ENCODE measurements at places on chromosomes 16 and 17.

DNA sequence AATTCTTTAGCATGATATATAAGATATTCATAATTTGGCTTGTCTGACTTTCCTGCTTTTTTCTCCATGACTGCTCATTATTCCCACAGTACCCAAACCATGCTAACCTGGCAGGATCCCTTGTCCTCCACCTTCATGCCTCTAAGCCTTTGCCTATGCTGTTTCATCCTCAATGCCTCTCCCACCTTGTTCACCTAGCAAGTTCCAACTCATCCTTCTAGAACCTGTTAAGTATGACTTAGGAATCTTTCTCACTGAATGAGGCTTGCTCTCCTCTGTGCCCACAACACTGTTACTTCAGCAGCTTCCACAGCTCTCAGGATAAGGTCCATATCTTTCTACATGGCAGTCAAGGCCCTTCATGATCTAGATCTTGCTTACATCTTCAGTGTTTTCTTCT lies 34.0 kb downstream of the CA10 start:
- DNase-seq: no peak

DNA sequence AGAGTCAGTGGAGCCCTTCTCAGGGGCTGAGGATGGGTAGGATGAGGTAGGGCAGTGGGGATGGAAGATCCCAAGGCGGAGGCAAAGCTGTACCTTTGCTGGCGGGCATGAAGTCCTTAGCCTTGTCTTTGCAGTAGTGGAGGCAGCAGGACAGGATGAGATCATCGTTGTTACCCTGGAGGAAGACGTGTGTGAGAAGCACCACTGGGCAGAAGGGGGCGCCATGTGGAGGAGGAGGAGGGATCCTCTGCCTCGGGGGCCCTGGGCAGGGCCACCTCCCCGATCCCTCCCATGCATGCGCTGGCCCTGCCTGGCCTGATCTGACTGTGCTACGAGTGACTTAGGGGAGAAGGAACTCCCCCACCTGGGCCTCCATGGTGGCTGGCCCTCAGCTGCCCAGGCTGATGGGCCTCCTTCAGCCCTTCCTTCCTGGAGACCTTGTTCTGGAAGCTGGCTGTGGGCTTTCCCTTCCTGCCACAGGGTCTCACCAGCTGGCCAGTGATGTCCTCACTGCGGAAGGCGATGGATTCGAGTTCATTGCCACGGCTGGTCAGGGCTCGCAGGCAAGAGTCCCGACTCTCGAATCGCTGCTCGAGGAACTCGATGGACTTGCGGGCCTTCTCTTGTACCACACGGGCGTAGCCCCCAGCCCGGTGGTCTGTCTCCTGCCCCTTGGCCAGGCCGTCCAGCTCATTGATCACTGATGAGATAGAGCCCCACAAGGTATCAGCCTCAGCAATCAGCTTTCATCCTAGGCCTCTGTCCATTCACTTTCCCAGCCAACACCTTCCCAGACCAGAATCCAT lies 10.3 kb downstream of the HIC1 start:
- peak; percentile 21 for DNase-seq

- no peak for DNase-seq
Observed at GRCh38 chr17:61496174-61496956, 44.1 kb downstream of the TBX4 start.

DNA sequence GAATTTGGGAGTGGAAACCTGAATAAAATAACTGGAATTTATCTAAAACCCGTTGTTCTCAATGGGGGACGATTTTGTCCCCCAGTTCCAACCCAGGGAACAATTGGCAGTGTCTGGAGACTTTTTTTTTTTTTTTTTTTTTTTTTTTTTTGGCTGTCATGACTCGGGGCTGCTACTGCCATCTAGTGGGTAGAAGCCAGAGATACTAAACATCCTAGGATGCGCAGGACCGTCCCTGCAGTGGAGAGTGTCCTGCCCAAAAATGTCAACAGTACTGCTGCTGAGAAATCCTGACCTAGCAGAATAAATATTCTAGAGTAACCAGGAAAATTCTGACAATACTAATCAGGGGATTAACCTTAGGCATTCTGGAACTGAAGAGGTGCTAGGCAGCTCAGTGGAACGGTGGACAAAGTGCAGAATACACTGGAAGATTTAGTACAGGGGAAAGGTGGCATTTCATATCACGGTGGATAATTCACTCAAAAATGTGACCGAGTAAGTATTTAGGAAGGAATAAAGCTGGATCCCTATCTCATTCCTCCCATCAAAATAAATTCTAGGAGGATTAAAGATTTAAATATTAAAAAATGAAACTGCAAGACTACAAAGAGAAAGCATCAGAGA lies 107.6 kb downstream of the SPECC1 start:
- DNase-seq: peak; percentile 37

DNA sequence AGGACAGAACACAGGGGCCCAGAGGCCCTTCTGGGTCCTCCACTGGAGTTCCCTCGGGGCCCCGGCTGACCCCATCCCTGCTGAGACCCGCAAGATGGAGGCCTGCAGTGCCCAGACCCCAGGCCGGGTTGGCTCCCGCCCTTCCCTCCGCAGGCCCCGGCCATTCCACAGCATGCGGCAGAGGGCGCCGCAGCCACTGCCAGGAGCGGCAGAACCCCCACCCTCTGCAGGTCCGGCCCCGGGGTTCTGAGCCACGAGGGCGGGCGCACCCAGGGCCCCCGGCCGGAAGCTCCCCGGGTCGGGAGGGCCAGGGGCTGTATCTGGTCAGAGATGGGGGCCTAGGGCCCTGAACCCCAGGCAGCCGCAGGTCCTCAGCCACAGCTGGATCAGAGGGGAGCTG lies 2.4 kb upstream of the PERCC1 start:
- no peak for DNase-seq

GRCh38 chr17:57918017-57918895 lies 37.0 kb downstream of the CUEDC1 start:
- no peak for DNase-seq

GRCh38 chr17:43562679-43563599 lies 16.8 kb upstream of the ETV4 start:
- DNase-seq: no peak

DNA sequence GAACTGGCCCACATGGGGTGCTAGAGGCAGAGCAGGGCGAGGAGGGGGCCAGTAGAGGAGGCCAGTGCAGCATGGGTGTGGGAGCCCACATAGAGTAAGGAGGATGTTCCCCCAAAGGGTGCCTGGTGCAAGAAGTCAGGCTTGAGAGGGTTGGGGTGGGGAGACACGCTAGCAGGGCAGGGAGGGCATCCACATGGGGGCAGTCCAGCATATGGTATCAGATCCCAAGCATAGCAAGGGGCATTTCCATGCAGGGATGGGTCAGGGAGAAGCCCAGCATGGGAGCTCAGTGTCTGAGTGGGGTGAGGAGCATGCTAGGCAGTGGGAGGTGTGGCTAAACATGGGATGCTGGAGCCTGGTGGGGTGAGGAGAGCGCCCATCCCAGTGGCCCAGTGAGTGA lies 213.7 kb downstream of the COPRS start:
- no peak for DNase-seq

Data from stimulated activated CD4-positive, alpha-beta T cell treated with anti-CD3 and anti-CD28 coated beads, Interleukin-4, amount 100 ng/mL, for 4 hours (primary cell).